ENCODE measurements at places on chromosomes 4 and X. TPM values are rescaled to one million over a fixed set of nuclear protein-coding genes. Genes with fewer than 3 reads are reported as not detected.
A peak's percentile ranks its signal among the peaks of the same experiment; 100 is the strongest.

DNA sequence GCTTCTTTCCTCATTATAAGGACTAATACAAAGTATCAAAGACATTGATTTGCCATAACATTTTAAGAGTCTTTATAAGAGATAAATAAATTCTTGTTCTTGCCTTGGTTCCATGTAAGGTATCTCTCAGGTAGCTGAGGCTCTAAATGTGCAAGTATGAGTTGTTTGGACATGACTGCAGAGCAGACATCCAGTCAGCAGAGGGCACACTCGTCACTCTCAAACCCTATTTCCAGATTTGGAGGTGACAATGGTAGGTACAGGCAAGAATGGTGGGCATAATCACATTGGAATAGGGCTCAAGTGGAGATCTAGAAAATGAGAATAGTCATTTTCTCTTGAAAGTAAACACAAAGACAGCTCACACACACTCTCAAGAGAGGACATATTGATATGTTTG is 133.3 kb upstream of the ZIC3 start:
- no peak for DNase-seq
- H3K27me3 ChIP-seq, result peaks cover 31% of the 10 kb centered on the region
- no peaks in the 10 kb centered on the region for H3K36me3 ChIP-seq
- H3K4me3 ChIP-seq, result no peak overlapping the region
- H3K27ac ChIP-seq, result no peak overlapping the region

The GPR78 gene
- total RNA-seq, result not detected

- H3K4me3 ChIP-seq, result no peak overlapping the region
- H3K4me1 ChIP-seq, result peaks cover 25% of the 10 kb centered on the region
- H3K27me3 ChIP-seq, result no peaks in the 10 kb centered on the region
- no peak overlapping the region for H3K27ac ChIP-seq
These were observed 8.7 kb downstream of the GAGE10 start for GRCh38 chrX:49312176-49312575.

GRCh38 chr4:84151574-84151973 is 347.5 kb downstream of the NKX6-1 start:
- H3K27me3 ChIP-seq, result no peaks in the 10 kb centered on the region
- H3K4me1 ChIP-seq, result peaks cover 2% of the 10 kb centered on the region
- no peak for DNase-seq
- no peaks in the 10 kb centered on the region for H3K36me3 ChIP-seq
- H3K4me3 ChIP-seq, result no peak overlapping the region

DNA sequence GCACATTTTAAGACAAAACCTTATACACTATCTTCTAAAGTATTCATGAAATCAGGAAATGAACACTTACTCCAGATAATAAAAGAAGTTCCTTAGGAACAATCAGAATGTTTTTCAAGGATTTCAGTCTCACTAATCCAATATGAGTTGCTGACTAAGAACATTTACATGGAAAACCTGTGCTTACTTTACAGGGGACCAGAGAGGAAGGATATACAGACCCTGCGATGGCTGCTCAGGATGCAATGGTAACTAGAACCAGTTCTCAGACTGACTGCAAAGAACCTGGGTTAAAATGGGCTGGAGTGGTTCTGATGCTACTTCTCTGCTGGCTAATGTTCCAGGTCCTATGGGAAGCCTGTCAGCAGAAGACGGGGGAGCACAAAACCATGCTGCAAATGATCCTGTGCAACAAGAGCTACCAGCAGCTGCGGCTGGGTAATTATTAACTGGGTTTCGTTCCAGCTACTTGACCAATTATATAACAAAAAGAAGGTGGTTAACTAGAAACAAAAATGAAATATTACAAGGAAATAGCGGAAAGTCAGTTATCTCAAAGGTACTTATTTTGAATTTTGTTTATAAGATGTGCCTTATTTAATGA is 85.3 kb downstream of the ANXA10 start:
- H3K4me1 ChIP-seq, result no peaks in the 10 kb centered on the region
- H3K4me3 ChIP-seq, result no peak overlapping the region
- DNase-seq, result no peak
- no peak overlapping the region for H3K27ac ChIP-seq

DNA sequence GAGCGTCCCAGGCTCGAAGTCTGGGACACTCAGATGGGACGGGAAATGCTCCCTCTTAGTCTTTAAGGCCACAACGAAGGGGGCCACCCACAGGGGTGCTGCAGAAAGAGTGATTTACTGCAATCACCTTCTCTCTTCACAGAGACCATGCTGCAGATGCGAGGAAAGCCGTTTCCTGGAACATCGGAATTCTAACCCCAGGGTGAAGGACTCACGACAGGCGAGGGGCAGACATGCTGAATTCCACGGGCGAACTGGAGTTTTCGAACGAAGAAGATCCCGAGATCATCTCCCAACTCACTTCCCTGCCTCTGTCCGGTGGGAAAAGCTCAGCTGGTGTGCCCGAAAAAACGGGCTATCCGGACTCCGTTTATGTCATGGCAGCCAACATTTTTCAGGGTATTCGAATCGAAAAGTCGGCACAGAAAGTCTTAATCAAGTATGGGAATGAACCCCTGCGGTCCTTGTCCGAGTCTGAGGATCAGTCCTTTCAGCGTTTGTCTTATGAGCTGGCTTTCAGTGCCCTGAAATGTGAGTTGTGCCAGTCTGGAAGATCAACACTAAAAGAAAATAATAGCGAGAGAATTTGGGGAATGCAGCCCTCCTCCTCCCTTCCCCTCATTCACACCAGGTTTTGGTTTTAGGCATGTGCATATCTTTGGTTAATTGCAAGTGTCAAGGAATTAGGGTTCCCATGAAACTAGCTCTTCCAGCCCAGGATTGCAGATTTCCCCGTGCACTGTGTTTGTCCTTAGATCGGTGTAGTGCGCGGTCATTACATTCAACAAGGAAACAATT is 905 bp downstream of the NSUN7 start:
- peaks cover 10% of the 10 kb centered on the region for H3K4me1 ChIP-seq
- H3K4me3 ChIP-seq, result peak overlapping the region; percentile 53
- no peak for DNase-seq
- H3K27ac ChIP-seq, result peak overlapping the region; percentile 19
- peaks cover 44% of the 10 kb centered on the region for H3K27me3 ChIP-seq

- no peak overlapping the region for H3K4me3 ChIP-seq
- no peaks in the 10 kb centered on the region for H3K4me1 ChIP-seq
- DNase-seq, result no peak
- H3K27me3 ChIP-seq, result no peaks in the 10 kb centered on the region
- H3K36me3 ChIP-seq, result no peaks in the 10 kb centered on the region
These were observed 108.5 kb upstream of the WDR1 start for GRCh38 chr4:10225096-10225495.

DNA sequence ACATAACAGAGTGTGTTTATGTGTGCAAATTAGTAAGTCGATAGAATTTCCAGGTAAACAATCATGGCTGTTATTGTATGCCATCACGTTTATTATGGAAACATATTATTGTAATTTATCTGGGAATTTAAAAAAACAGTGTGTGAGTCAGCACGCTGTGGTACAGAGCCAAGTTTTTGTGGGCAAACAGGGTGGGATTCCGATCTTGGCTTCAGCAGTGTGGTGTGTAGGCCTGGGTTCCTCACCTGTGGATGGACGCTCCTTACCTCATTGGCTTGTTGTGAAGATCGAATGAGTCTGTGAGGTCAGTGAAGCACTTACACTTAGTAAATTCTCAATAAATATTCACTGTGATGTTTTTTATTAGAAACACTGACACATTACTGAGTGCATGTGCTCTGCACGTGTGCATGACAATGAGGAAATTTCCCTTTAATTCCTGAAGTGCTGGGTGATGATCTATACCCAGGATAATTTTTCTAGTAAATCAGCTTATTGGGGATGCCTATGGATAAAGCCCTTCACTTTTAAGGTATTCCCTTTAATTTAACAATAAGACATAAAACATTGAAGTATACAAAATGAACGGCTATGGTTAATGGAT is 36.4 kb downstream of the SLIT2 start:
- no peak for DNase-seq
- no peaks in the 10 kb centered on the region for H3K4me1 ChIP-seq
- no peak overlapping the region for H3K4me3 ChIP-seq
- no peak overlapping the region for H3K27ac ChIP-seq

The GAGE2A gene
- not detected for total RNA-seq

GRCh38 chr4:94036964-94037363 is 170.7 kb upstream of the SMARCAD1 start:
- H3K4me1 ChIP-seq, result no peaks in the 10 kb centered on the region
- H3K27ac ChIP-seq, result no peak overlapping the region
- H3K4me3 ChIP-seq, result no peak overlapping the region

GRCh38 chrX:8639949-8640475 is 91.9 kb downstream of the ANOS1 start:
- DNase-seq, result no peak
- no peaks in the 10 kb centered on the region for H3K4me1 ChIP-seq
- H3K4me3 ChIP-seq, result no peak overlapping the region

DNA sequence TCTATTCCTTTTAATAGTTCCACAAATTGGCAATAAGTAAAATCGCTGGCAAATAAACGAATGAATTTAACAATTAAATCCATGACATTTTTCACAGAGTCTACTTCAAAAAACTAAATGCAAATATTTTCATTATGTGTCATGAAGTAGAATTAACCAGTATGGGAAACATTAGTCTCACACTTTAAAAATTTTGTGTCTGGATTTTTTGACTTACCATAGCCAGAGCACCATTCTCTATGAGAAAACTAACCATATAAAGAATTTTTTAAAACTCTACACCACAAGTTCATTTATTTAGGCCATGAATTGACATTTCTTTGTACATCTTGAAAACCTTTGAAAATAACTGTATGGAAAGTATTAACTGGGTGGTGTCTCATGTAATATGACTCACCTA is 41.2 kb downstream of the PRDM5 start:
- H3K36me3 ChIP-seq, result no peaks in the 10 kb centered on the region
- H3K4me3 ChIP-seq, result no peak overlapping the region
- H3K27me3 ChIP-seq, result peaks cover 5% of the 10 kb centered on the region
- no peak overlapping the region for H3K27ac ChIP-seq
- H3K4me1 ChIP-seq, result no peaks in the 10 kb centered on the region

The CT45A3 gene
- total RNA-seq, result not detected

The TRIM61 gene
- 1.3 TPM for total RNA-seq

DNA sequence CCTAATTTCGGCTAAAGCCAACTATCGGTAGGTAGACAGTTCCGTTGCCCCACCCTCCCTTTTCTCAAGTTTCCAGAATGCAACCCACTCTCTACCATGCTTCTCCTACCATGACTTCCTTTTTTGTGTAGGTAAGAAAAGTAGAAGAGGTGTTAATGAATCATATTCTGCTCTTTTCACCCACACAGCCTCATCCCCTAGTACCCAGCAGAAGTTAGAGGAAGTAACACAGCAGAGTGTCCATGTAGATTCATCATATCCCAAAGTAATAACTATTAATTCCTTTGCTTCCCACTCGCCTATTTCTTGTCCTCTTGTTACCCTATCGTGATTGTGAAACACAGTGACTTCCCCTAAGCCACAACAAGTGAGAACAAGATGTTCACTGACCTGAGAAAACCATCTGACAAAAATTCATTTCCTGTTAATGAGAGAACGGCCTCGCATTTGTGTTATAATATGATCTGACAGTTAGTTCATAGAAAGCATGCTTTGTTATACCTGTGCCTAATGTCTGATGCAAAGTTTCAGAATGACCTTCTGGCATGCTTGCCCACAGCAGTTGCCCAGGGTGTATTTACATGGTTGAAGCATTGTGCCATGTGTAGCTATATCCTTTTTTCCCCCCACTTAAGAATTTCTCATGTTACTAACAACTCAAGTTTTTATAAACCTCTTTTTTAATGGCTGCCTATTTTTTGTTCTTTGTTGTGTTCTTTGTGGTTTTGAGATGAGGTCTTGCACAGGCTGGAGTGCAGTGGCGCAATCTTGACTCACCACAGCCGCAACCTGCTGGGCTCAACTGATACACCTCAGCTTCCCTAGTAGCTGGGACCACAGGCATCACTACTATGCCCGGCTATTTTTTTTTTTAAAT is 185.6 kb downstream of the RAP1GDS1 start:
- H3K27ac ChIP-seq, result peak overlapping the region; percentile 91
- peaks cover 42% of the 10 kb centered on the region for H3K36me3 ChIP-seq
- peak overlapping the region; percentile 25 for H3K4me3 ChIP-seq
- H3K27me3 ChIP-seq, result no peaks in the 10 kb centered on the region
- peak; percentile 69 for DNase-seq

The DDX53 gene
- not detected for total RNA-seq

The POU4F2 gene
- not detected for total RNA-seq

The PRR32 gene
- total RNA-seq, result not detected

DNA sequence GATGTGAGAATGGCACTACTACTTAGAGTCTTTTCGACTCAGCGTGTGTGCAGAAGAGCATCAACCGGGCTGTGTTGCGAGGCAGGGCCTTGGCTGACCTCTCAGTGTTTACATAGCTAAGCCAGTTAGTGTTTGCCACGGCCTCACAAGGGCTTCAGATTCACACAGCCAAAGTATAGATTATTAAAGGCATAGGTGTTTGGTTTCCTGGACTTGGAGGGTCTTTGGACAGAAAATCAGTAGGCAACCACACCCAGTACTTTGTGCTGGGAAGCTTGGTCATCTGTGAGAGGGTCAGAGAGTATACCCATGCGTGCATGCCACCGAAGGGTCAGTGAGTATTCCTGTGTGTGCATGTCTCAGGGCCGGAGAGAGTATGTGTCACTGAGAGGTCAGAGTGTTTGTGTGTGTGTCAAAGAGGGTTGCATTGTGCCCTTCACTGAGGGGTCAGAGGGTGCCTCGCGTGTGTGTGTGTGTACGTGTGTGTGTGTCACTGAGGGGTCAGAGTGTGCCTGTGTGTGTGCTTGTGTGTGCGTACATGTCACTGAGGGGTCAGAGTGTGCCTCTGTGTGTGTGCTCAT is 69.7 kb upstream of the MSANTD1 start:
- H3K4me3 ChIP-seq, result no peak overlapping the region
- H3K4me1 ChIP-seq, result peaks cover 2% of the 10 kb centered on the region
- peaks cover 40% of the 10 kb centered on the region for H3K36me3 ChIP-seq
- H3K27ac ChIP-seq, result no peak overlapping the region
- DNase-seq, result no peak
- no peaks in the 10 kb centered on the region for H3K27me3 ChIP-seq

The MTNR1A gene
- not detected for total RNA-seq

The HTN3 gene
- not detected for total RNA-seq

The ZMAT1 gene
- 6.5 TPM for total RNA-seq

The EPHA5 gene
- total RNA-seq, result not detected

The TCEAL7 gene
- total RNA-seq, result not detected

DNA sequence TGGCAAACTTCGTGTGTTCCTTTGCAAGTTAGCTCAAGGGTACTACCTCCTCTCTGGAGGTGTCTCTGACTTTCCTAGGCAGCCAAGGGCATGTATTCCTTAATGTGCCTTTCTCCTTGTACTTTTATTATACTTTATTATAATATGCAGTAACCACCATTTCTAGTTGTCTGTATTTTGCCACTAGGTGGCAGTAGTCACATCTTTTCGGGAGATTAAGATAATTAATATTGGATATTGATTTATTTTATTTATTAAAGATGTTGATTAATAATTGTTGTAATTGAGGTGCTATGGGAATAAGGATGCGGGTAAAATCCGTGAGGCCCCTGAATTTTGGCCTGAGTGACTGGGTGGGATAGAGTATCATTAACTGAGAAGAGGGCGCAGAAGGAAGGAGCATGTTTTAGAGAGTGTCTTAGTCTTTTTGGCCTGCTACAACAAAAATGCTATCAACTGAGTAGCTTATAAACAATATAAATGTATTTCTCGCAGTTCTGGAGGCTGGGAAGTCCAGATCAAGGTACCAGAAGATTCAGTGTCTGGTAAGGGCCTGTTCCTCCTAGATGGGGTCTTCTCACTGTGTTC is 153.3 kb downstream of the TMEM164 start:
- H3K36me3 ChIP-seq, result no peaks in the 10 kb centered on the region
- DNase-seq, result peak; percentile 11
- H3K4me3 ChIP-seq, result no peak overlapping the region
- no peaks in the 10 kb centered on the region for H3K27me3 ChIP-seq

The NR3C2 gene
- total RNA-seq, result 4.1 TPM

GRCh38 chrX:11781734-11782370 is 23.8 kb downstream of the MSL3 start:
- peaks cover 4% of the 10 kb centered on the region for H3K4me1 ChIP-seq
- no peak overlapping the region for H3K27ac ChIP-seq
- no peak overlapping the region for H3K4me3 ChIP-seq
- H3K27me3 ChIP-seq, result no peaks in the 10 kb centered on the region

Measured in activated CD4-positive, alpha-beta T cell treated with anti-CD3 and anti-CD28 coated beads, Interleukin-2, amount 10 ng/mL, durations not matched to agents 7 days and 5 days (primary cell).